ENCODE measurements at places on chromosomes 13 and 19.

- no peak for DNase-seq
Measured at GRCh38 chr19:3097442-3097871, 3.3 kb downstream of the GNA11 start.

- DNase-seq: peak; percentile 71
Measured at GRCh38 chr19:18280247-18281081, 958 bp downstream of the JUND start.

DNA sequence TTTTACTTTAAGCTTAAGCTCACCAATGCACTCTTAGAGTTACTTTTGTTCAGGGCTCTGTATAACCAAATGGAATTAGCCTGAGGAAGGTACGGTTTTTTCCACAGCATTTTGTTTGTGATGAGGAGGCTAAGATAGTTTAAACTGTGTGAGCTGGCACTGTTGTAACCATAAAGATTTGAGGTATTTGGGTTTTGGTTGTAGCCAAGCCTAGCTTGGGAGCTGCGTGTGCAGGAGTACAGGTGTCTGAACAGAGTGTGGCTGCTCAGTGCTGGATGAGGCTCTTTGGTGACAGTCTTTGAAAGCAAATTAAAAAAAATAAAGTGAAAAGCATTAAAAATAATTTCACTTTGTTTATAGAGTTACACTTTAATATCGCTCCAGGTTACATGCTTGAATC, 56.0 kb downstream of the ARHGEF7 start:
- DNase-seq: no peak

- peak; percentile 25 for DNase-seq
Measured at GRCh38 chr13:32905063-32905863, 111.0 kb upstream of the KL start.

GRCh38 chr19:4196009-4196408, 13.5 kb downstream of the ANKRD24 start:
- DNase-seq: no peak

DNA sequence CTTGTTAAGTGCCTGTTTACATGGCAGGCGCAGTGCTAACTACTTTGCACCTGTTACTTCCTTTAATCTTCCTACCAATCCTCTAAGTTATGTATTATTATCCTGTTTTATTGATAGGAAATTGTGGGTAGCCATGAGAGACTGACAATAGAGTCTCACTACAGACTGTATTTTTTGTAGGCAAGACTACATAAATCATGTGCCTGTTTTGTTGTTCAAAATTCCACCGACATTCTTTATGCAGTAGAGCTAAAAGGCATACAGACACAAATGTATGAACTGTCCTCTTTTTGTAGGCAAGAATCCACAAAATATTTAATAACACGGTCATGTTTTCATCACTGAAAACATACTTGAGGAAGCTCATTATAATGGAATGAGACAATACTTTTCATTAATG, 205.5 kb downstream of the NALCN start:
- no peak for DNase-seq

DNA sequence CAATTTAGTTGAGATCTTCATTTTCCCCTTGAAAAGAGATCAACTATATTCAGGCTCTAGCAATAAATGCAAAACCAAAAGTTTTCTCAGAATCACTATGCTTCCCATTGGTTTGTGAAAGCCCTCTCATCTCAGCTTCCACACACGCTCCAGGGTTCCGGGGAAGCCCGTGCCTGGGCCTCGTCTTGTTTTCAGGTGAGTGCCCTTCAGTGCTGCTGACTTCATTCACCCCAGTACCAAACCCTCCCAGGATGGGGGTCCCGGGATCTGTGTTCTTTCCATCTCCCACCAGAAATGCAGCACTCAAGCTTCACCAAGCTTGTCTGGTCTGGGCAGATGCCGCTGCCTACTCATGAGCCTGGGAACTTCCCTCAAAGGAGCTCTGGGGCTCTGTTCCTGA, 97.7 kb downstream of the TEX29 start:
- DNase-seq: no peak

- DNase-seq: no peak
Measured at GRCh38 chr13:95880331-95880730, 172.9 kb downstream of the UGGT2 start.

DNA sequence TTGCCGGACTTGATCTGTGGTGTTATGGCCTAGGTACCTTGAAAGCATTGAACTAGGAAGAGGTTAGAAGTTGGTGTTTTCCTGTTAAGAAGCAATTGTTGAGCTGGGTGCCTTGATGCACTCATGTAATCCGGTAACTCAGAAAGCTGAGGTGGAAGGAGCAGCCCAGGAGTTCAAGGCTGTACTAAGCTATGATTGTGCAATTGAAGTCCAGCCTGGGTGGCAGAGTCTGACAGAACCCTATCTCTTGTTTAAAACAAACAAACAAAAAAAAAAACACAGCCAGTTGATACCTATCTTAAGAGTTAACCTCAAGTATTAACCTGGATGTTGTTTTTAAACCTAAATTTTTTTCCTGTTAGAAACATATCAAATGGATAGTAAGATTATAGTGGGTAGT, 19.3 kb downstream of the SAFB start:
- DNase-seq: no peak

- peak; percentile 89 for DNase-seq
Measured at GRCh38 chr19:57410877-57411671, at the start of gene ZNF17. Gene ZNF17, plus strand, starts transcription at chr19:57411161. Its CDS starts 2,455 bp downstream, at chr19:57413616.

- DNase-seq: no peak
Measured at GRCh38 chr13:23541221-23541824, 28.9 kb upstream of the TNFRSF19 start.

DNA sequence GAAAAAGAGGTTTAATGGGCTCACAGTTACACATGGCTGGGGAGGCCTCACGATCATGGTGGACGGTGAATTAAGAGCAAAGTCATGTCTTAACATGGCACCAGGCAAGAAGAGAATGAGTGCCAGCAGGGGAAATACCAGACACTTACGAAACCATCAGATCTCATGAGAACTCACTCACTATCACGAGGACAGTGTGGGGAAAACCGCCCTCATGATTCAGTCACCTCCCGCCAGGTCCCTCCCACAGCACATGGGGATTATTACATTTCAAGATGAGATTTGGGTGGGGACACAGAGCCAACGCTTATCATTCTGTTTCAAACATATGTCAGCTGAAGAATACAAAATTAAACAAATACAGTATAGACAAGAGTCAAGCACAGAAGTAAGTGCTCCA, 165.1 kb downstream of the PCCA start:
- DNase-seq: no peak

DNA sequence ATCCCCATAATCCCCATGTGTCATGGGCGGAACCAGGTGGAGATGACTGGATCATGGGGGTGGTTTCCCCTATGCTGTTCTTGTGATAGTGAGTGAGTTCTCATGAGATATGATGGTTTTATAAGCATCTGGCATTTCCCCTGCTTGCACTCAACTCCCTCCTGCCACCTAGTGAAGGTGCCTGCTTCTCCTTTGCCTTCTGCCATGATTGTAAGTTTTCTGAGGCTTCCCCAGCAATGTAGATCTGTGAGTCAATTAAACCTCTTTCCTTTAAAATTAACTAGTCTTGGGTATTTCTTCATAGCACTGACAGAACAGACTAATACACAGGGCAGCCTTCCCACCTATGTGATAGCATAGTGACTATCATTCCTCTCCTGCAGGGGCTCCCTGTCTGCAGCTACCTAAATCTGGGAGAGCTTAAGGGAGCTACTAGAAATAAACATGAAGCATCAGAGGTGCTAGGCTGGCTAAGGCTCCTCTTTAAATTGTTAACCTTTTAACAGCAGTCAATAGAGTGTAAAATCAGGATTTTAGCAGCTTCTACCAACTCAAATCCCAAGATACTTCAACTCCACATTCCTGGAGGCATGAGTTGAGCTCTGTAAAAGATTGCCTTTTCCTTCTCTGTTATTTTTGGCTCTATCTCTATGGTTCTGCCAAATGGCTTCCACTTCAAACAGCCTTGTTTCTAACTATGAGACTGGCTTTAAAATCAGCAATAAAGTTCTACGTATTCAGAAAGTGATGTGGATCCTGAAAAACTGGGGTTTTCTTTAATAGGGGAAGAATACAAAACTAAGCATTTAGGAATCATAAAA, 112.3 kb downstream of the VWA8 start:
- DNase-seq: no peak

DNA sequence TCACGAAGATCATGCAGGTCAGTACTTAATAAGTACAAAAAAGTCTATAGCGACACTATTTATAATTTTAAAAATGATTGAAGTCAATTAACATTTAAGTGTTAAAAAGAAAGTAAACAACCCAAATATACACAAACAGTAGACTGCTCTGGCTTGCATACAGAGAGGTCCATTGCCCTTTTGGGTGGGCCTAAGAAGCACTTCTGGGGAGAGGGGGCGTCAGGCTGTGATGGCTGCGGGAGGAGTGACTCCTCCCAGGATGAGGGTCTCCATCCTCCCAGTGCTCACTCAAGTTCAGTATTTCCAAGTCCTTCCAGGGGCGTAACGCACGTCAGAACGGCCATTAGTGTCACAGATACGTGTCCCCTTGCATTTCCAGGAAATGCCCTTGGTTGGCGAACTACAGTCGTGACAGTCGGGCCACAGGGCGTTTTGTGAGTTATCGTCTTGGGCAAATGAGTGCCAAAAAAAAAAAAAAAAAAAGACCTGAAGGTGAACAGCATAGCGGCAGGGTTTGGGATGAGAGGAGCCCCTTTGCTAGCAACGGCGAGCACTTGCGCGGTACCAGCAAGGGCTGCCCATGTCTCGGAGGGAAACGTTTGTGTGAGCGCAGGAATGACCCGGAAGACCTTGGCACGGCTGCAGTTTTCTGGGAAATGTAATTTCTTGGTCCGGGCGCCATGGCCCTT, at the start of gene SCGB2B2:
Gene SCGB2B2 (minus strand): TSS at position 463 of the 689 bp plus-strand sequence. CDS start 82,596 bp downstream, outside the sequence.
- DNase-seq: peak; percentile 70

DNA sequence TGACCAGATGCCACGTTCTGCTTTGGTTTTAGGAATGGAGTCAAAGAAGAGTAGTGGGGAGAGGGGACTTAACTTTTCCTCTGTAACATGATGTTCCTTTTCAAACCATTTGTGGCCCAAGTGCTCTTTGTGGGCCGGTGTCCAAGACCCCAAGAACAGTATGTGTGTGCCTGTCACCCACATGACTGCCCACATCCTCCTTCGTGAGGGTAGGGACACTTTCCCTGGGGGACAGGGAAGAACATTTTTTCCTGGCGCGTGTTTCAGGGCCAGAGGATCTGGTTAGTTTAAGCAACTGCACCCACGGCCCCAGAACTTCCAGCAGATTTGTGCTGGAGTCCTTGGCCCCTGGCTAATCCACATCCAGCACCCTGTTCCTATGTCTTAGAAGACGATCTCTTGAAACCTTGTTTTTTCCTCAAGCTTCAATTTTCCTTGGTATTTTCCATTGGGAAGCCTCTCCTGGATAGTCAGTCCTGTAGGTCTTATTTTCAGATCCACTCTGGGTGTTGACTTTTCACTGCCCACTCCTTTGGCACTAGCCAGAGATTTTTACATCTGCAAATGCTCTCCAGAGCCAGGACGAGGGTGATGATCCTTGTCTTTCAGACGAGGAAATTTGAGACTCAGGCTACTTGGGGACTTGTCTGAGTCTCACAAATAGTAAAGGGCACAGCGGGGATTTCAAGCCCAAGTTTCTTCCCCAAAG, 10.8 kb upstream of the CCDC97 start:
- DNase-seq: no peak

DNA sequence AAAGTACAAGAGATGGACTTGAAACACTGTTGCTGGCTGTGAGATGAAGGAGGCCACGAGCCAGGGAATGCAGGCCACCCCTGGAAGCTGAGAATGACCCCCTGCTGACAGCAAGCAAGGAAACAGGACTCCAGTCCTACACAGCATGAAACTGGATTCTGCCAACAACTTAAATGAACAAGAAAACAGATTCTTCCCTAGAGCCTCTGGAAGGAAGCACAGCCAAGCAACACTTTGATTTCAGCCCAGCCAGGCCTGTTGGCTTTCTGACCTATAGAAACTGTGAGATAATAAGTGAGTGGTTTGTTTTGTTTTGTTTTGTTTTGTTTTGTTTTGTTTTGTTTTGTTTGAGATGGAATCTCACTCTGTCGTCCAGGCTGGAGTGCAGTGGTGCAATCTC, 105.3 kb upstream of the CACNA1A start:
- DNase-seq: no peak

- peak; percentile 71 for DNase-seq
Measured at GRCh38 chr19:38852231-38853044, 2.7 kb upstream of the HNRNPL start.

- DNase-seq: no peak
Measured at GRCh38 chr19:31529121-31529520, 179.9 kb upstream of the TSHZ3 start.

GRCh38 chr13:94201022-94201421, 278.5 kb downstream of the DCT start:
- no peak for DNase-seq

GRCh38 chr13:84894749-84895148, 904.5 kb downstream of the SLITRK6 start:
- no peak for DNase-seq

DNA sequence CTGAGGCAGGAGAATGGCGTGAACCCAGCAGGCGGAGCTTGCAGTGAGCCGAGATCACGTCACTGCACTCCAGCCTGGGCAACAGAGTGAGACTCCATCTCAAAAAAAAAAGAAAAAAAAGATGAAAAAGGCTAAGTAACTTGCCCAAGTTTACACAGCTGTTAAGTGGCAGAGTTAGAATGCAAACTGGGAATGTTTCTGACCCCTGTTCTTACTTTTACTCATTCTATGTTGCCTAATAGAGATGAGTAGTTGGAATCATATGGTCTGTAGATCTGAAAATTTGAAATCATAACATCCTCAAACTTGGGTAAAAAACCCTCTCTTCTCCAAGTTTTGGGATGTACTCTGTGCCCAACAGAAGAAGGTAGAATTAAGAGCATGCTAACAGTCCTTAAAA, 235.8 kb upstream of the RFC3 start:
- DNase-seq: no peak

DNA sequence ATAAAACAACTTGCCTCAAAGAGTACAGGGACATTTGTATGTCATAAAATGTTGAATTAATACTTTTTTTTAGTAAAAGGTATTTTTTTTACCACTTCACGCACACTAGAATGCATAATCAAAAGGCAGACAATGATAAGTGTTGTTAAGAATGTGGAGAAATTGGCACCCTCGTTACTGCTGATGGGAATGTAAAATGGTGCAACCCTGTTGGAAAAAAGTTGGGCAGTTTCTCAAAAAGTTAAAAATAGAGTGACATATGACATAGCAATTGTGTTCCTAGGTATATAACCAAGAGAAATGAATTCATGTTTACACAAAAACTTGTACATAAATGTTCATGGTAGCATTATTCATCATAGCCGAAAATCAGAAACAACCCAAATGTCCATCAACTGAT, 109.5 kb downstream of the PIBF1 start:
- DNase-seq: no peak

- DNase-seq: no peak
Measured at GRCh38 chr13:99123101-99124045, 77.3 kb upstream of the UBAC2 start.

DNA sequence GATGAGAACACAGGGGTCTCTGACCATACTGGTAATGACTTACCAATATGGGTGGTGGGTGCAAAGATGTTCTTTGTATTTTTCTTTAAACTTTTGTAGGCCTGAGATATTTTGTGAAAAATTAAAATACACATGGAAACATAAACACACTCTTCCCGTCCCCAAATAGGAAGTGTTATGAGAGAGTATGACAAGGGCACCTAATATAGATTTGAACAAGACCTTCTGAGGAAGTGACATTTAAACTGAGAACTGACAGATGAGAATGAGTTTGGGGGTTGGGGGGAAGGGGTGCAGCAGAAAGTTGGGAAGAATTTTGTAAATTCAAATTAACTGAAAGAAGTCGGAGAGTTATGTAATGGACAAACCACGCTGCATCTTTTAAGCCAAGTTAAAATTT, 224.2 kb downstream of the RGCC start:
- no peak for DNase-seq

All from LoVo (cell line).